ENCODE measurements at places on chromosomes 11 and 22.

GRCh38 chr22:21444701-21445436 is 22.3 kb upstream of the TMEM191C start:
- H3K4me3 ChIP-seq: no peak overlapping the region
- no peaks in the 10 kb centered on the region for H3K4me1 ChIP-seq

DNA sequence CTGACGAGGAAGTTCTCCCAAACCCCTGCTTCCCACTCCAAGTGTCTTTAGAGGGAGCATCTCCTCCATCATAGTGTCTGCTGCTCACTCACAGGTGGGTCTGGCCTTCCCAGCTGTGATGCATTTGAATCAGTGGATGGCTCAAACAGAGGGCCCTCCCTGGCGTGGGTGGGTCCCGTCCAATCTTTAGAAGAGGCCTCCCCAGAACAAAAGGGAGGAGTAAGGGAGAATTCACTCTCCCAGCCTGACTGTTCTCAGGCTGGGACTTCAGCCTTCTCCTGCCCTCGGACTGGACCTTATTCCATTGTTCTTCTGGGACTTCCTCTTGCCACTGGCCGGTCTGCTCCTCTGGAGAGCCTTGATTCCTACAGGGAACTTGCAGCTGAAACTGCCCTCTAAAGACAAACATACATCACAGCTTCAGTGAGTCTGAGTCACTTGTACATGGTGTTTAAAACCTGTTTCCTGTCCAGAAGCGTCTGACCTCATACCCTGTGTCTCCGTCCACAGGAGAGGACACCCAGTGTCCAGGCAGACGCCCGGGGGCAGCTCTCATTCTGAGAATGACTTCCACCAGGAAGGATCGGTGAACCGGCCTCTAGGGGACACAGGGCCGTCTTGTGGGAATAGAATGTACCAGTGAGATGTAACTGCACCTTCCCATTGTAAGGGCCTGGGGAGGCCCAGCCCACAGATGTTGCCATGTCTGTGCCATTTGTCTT is 234.7 kb downstream of the BRD1 start:
- DNase-seq: no peak
- H3K27ac ChIP-seq: no peak overlapping the region
- no peaks in the 10 kb centered on the region for H3K27me3 ChIP-seq
- no peak overlapping the region for H3K4me3 ChIP-seq
- H3K4me1 ChIP-seq: no peaks in the 10 kb centered on the region

DNA sequence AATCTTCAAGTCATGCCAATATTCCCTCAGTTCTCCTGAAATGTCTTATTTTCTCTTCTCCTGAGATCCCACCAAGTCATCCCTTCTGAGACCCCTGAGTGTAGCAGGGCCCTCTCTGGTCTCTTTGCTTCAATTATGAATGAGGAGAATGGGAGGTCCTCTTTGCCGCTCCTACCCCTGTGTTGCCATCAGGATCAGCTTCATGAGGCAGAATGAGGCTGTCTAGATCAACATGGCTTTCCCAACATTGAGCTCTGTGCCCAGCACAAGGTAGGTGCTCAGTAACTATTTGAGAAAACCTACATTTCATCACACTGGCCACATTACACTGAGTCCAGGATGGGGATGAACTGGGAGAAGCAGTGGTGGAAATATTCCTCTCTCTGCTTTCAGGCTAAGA is 107.2 kb downstream of the ZNF280B start:
- no peak overlapping the region for H3K4me3 ChIP-seq
- DNase-seq: no peak
- no peaks in the 10 kb centered on the region for H3K4me1 ChIP-seq
- no peak overlapping the region for H3K27ac ChIP-seq
- no peaks in the 10 kb centered on the region for H3K36me3 ChIP-seq

DNA sequence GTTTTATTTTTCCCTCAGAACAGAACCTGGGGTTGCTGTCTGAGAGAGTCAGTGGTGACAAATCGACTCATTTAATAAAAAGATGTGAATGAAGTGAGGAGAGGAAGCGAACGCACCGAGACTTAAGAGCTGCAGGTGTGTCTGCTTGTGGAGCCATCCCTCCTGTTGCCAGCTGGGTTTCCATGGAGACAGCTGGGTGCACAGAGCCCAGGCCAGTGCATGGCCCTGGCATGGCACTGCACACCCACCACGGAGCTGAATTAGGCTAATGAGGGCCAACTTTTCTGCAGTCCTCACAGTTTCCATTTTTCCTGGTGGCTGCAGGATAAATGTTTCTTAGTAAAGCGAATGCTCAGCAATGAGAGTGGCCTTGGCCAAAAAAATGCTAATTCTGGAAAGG is 750.2 kb downstream of the OPCML start:
- no peak for DNase-seq
- no peaks in the 10 kb centered on the region for H3K36me3 ChIP-seq
- H3K4me3 ChIP-seq: no peak overlapping the region

GRCh38 chr11:89458716-89459115 is 32.5 kb downstream of the NOX4 start:
- no peaks in the 10 kb centered on the region for H3K4me1 ChIP-seq
- no peak for DNase-seq
